ENCODE measurements at places on chromosomes 1 and 21.

- no peak for DNase-seq
Observed at GRCh38 chr1:100239961-100240360, 9.7 kb downstream of the DBT start.

- DNase-seq: no peak
Observed at GRCh38 chr21:44792702-44793591, 8.7 kb downstream of the UBE2G2 start.

DNA sequence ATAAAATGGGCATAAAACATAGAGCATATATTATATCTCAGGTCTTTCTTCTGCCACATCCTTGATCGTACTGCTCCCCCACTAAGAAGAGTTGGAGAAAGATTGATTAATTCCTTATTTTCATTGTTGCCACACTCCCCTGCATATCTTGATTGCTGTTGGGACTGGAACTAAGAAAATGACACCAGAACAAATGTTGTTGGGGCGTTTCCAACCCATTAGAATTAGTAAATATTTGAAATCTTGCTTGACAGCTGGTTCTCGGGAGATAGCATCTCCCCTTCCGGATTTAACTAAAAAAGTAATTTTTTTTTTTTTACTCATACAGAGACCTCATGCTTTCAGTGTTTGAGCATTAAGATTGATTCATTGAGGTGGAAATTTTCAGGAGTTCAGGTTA, 493.0 kb upstream of the PLXNA2 start:
- DNase-seq: no peak

DNA sequence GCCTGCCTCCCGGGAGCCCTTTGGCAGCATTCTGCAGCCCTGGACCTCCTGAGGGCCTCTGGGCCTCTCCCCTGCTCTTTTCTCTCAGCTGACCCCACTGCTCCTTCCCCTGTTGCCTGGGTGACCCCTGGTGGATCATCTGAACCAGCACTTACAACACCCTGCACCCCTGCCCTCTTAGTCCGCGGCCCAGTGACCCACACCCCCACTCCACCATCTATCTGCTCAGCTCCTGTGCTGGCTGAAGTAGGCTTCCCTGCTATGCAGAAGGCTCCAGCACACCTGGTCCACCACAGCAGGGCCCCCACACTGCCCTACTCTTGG, 74.0 kb downstream of the DMRTA2 start:
- no peak for DNase-seq

- DNase-seq: peak; percentile 58
Observed at GRCh38 chr1:162023547-162024501, at the start of gene OLFML2B. Gene OLFML2B (minus strand): TSS chr1:162023869. CDS start chr1:162023430, 439 bp downstream.

DNA sequence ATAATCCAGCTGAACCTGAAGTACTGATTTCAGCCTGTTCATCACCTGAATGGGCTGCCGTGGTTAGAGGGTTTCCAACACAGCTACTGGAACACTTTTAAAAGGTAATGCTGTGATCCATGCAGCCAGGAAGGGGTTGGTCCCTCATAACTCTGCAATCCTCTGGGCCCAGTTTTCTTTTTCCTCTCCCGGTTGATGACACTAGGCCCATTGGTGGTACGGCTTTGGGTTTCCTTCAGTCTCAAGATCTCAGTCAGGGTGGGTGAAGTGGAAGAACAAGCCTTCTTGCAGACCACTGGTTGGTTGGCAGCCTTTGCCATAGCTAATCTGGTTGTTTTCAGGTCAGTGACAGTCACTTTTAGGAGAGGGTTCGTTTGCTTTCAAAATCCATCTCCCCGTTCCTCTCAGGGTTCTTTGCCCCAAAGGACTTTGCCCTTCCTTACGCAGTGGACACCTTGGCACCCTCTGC, 502 bp upstream of the SLC35A3 start:
- DNase-seq: no peak

- no peak for DNase-seq
Observed at GRCh38 chr1:48026701-48027532, 29.7 kb upstream of the TRABD2B start.

GRCh38 chr1:238582816-238583215, 692.1 kb upstream of the ZP4 start:
- DNase-seq: no peak

DNA sequence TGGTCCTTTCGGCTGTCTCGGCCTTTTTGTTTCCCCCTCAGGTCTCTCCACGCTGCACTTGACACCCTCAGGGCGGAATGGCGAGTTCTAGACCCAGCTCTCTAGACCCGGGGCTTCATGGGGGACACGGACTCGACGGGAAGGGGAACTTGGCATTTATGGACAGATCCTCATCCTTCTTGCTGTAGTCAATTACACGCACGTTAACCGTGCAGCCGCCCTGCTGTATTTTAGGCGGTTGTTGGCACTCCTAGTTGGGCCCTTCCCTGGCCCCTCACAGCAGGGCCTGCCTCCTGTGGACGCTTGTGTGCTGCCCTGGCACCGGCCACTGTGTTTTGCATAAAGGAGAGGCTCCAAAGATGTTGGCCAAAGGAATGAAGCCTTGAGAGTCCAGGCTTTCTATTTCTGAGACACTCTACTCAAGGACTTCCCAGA, 558 bp upstream of the BTG3 start:
- no peak for DNase-seq

DNA sequence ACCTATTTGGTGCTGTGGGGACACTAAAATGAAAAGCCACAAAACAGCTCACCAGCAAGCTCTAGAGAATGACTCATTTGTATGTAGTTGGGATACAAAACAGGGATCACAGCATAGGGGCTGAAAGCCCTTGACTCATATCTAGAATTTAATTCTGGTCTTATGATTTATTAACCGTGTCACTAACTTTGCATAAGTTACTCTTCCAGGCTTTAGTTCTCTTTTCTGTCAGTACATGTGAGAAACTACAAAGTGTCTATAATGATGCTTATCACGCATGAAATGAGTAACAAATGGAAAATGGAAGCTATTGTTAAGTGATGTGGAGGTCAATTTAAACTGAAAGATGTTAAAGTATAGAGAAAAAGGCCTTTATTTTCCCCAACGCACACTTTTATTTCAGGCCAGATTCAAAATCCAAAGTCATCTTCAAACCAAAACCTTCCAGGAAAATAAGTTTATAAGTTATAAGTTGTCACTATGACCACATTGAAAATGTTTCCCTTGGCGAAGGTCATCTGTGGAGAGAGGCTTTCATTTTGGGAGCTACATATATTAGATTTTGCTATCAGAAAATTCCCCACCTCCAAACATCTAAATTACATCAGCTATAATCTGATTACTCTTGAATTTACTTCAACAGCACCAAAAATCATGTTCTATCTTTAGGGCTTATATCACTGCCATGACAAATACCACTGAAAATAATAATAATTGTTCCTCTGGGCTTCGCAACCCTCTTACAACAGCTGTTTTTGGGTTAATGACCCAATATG, 430.5 kb downstream of the MRPL39 start:
- DNase-seq: no peak

- DNase-seq: no peak
Observed at GRCh38 chr1:112457241-112457640, 51.5 kb upstream of the WNT2B start.

GRCh38 chr1:29471487-29472313, 235.4 kb downstream of the PTPRU start:
- no peak for DNase-seq

GRCh38 chr1:224923726-224924125, 5.7 kb upstream of the DNAH14 start:
- DNase-seq: no peak

DNA sequence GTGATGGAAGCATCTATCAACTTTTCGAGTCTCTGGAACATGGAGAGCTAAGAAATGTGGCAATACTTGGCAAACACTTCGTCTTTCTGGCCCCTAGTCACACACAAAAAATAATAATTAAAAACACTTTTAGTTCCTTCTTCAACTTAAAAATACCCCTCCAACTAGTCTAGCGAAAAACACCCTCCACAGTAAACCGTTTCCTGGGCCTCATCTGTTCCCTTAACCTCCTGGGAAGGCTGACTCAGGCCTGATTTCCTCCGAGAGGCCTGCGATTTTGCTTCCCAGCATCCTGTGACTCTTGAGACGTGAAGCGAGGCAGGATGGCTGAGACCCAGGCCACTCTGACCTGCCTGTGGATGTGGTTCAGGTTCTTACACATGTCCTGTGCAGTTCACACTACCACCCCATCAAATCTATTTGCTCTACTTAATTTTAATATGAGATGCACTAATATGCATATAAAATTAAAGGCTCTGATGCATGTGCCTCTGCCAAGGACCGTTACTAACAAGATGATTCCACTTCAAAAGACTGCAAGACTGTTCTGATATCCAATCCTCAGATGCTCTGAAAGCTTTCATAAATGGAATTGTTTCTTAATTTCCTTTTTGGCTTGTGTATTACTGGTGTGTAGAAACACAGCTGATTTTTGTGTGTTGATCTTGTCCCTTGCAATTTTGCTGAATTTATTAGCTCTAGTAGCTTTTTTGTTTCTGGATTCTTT, 3.5 kb downstream of the NAV1 start:
- no peak for DNase-seq

Data from breast epithelium (tissue), 4 donors.